ENCODE measurements at places on chromosomes 7 and 10.

GRCh38 chr7:131803816-131804215 is 247.4 kb upstream of the PODXL start:
- DNase-seq: no peak

DNA sequence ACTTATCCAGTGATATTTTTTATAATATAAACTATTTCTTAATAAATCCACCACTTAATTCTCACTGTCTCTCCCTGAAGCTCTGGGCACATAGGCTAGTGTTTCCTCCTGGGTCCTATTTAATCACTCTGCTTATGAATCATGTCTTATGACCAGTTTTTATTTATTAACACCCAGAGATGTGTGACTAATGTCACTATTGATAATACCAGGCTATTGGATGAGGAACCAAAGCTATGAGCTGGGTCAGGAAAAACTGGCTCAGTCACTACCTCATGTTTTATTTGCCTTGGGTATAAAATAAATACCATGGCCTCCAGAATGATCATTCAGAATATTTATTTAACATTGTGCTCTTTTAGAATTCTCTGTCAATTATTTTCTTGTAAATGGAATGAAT is 5.2 kb downstream of the SEMA3E start:
- DNase-seq: no peak

DNA sequence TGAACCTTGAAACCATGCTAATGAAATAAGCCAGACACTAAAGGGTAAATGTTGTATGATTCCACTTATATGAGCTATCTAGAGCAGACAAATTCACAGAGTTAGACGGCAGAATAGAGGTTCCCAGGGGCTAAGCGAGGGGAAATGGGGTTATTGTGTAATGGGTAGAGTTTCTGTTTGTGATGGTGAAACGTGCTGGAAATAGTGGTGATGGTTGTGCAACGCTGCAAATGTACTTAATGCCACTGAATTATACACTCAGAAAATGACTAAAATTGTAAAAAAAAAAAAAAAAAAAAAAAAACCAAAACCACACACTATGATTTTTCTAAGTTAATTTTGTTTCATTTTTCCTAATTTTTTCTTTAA is 30.0 kb downstream of the SFXN4 start:
- DNase-seq: no peak

DNA sequence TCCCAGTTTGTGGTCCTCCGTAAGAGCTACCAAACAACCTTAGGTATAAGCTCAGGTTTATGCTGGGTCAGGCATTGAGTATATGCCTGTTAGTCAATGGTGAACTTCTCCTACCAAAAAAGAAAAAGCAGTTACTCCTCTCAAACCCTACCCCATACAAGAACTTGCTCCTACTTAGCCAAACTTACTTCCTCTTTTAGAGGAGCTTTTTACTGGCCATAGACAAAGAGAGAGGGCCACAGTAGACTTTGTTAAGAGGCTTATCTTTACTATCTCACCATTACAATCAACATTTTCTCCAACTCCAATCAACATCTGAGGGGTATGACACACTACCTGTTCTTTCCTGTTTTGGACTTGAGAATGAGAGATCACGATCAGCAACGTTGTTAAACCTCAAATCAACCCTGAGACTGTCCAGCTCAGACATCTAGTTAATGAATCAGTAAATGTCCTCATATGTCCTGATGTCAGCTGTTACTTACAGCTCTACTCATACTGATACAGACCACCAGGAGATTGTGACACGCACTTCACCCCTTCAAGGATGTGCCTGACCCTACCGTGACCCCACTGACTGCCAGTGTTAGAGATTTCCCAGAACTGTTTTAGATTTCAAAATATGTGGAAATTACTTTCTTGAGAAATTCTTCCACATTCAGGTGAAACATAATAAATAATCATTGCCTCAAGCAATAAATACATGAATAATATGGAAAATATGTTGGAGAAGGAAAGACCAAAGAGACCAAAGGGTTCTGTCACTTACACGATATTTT is 18.4 kb upstream of the CCDC71L start:
- no peak for DNase-seq

GRCh38 chr7:105830405-105831301 is 45.7 kb downstream of the ATXN7L1 start:
- no peak for DNase-seq

DNA sequence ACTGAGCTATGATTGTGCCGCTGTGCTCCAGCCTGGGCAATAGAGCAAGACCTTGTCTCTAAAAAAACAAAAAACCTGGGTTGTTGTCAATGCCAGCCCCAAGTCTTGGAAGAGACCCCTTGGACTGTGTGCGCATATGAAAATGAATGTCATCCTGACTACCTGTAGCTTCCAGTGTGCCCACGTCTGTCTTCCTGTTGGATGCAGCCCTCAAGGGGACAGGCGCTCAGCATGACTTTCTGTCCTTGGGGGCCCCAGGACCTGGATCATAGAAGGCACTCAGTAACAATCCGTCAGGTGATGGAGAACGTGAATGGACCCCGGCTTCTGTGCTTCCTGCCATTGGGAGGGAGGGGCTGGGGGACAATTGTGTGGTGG is 9.0 kb downstream of the PRF1 start:
- no peak for DNase-seq

GRCh38 chr7:101140746-101141382 is 13.4 kb upstream of the AP1S1 start:
- DNase-seq: no peak

DNA sequence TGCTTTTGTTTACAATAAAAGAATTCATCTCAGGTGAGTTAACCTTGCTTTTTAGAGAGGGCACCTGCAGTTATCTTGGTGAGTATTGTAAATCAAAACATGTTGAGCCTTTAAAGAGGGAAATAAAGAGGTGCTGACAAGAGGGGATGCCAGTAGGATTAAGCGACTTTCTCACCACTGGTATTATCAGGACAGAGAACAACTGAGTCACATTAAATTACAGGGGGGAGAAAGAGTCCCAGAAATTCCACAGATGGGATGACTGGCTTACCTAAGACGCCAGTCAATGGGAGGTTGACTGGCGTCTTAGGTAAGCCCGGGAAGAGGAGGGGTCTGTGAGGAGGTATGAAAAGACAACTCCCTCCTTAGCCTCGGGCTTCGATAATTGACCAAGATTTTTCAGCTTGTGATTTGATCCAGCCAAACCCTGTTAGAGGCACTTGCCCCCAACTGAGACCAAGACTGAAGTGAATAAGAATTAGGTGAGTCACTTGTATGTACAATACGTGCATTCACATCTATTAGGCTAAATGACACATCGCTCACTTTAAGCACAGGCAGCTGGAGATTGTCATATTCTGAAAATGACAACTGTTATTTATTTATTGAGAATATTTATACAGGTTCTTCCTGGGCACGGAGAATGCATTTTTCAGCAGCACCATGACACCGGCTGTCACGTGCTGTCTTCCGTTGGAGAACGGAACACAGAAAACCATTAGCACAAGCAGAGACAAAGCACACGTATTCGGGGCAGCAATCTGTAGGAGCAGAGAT is 117.6 kb downstream of the SEM1 start:
- no peak for DNase-seq

GRCh38 chr7:130500910-130501309 is 9.0 kb downstream of the MEST start:
- DNase-seq: no peak

DNA sequence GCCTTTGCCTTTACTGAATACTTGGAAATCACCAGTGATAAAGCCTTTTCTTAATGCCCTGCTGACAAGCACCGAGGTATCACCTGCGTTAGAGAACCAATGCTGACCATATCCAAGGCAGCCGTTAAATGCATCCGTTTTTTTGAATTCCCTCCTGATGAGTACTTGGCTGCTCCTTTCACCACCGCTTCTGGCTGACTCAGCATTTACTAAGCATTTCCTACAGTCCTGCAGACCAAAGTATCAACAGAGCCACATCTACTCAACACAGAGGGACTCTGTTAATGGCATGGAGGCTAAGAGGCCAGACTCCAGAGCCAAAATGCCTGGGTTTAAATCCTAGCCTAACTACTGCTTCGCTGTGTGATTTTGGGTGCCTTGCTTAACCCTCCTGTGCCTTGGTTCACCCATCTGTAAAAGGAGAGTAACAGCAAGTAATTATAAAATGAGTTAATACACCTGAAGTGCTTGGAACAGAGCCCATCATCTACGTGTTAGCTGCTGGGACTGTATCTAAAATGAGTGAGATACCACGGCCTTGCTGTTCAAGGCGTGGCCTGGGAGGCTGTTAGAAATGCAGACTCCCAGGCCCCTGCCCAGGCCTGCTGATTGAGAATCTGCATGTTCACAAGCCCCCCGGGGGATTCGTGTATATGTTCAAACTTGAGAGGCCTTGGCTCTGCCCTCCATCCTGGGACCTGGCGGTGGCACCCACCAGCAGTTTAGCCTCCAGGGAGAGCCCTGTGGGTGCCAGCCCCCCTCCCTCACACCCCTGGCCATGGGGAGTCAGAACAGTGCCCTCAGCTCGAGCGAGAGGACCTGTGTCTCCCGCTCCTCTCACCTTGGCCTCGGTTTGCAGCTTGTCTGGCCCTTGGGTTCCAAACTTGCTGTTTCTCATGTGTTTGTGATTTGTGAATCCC is 30.8 kb upstream of the EFCAB10 start:
- no peak for DNase-seq

GRCh38 chr7:55260171-55260570 is 105.0 kb upstream of the LANCL2 start:
- DNase-seq: no peak

GRCh38 chr7:5238500-5238899 is 44.2 kb upstream of the SLC29A4 start:
- DNase-seq: no peak

DNA sequence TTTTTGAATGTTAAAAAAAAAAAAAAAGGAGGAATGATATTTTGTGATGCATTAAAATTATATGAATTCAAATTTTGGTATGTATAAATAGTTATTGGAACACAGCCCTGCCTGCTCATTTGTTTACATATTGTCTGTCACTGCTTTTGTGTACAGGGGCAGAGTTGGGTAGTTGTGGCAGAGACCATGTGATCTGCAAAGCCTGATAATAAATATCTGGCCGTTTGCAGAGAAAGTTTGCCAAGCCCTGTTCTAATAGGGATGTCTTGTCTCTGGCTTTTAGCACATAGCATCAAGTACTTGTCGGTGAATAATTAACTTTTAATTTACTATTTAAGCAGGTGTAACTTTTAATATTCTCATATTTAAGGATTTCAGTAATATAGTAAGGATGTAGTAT is 19.8 kb downstream of the TSPAN13 start:
- no peak for DNase-seq

DNA sequence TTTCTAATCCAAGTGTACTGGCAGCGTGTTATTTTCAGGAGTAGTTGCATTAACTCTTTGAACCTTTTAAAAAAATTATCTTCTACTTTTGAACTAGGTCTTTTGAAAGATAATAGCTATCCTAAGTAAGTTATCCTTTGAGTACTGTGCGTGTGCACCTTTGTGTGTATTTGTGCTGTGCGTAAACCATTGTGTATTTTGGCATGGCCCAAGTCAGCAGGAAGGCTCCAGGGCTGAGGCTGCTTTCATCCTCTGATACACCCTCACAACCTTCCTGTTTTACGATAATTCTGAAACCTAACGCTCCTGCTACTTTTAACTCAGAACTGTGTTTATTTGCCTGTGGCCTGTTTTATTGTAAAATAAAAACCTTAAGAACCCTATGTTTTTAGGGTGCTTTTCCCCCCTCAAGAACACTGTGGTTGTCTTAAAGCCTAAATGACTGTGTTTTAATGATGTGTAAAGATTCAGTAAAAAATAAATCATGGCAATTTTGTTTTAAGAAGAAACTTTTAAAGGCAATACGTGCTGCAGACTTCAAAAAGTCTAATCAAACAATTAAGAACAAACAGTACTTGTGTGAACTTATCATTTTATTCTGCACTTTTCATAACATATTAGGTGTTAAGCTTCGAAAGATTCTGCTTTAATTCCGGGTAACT is 57.5 kb downstream of the HDAC9 start:
- no peak for DNase-seq

DNA sequence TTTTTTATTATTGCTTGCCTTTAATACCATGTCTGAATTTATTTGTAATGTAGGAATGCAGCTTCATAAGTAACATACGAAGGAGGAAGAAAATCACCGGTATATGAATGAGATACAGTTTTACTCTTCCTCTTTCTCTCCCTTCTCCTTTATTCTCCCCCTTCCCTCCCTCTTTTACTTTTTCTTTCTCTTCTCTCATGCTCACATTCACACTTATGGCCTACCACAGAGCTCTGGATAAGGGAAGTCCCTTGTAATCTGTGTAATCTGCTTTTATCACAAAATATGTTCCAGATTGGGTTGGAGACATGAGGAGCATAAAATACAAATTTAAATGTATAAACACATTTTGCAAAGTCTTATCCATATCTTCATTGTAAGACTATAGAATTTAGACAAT is 59.4 kb downstream of the MDFIC start:
- DNase-seq: no peak

DNA sequence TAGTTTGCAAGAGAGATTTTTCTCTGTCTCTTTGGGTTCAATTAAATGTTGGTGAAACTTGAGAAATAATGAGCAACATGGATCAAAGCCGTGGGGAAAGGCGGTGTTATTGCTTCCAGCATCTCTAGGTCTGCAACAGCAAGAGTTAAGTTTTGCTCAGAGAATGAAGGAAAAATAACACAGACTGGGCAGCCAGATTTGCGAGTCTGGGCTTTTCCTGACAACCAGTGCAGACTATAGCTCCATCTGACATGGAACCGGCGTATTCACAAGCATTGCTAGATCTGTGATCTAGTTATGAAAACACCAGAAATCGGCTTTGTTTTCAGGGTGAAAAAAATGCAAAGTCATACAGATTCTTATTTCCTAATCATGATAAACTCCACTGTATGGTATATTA is 110.4 kb downstream of the CAMK1D start:
- no peak for DNase-seq

DNA sequence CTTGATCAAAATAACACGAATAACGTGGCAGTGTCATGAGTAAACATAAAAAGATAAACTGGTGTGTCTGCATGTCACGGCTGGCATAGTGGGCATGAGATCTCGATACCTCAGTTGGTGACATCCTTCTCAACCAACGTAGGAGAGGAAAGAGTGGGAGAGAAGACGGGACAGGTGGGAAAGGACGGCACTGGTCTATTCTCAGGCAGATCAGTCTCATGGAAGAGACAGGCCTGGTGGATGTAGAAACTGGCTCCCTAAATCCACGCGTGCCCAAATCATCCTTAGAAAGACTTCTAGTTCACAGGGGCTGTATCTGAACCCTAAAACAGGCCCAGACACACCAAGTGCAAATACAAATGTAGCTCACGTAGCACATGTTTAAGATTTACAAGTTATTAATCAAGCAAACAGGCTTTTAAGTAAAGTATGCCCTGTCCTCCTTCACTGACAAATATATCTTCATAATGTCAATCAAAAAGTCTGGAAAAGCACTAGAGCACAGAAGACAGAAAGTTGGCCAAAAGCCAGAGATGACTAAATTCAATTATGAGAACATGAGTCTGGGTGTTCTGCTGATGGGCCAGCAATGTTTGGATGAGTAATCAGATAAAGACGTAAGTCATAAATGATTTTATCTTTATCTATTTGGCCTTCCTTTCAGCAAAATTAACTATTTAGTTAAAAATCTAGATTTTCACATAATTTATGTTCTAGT is 56.3 kb downstream of the SFMBT2 start:
- no peak for DNase-seq

- DNase-seq: no peak
Observed at GRCh38 chr7:27192546-27193334, 7.2 kb downstream of the HOXA13 start.

- DNase-seq: no peak
Observed at GRCh38 chr7:74584160-74584954, 73.2 kb upstream of the GTF2I start.

- no peak for DNase-seq
Observed at GRCh38 chr7:97418312-97418711, 300.8 kb downstream of the SDHAF3 start.

- no peak for DNase-seq
Observed at GRCh38 chr10:7184660-7185366, 226.0 kb downstream of the SFMBT2 start.

Measured in NCI-H1105 (cell line).